ENCODE measurements at places on chromosomes 16 and 17. TPM values are rescaled to one million over a fixed set of nuclear protein-coding genes. Genes with fewer than 3 reads are reported as not detected.

Gene ARL6IP1
- 236 TPM for total RNA-seq

Gene CRLF3
- 20.7 TPM for total RNA-seq

Gene DHX58
- total RNA-seq, result 12.2 TPM

Gene SP6
- 12.7 TPM for total RNA-seq

Gene FASN
- total RNA-seq, result 126 TPM

Gene TPSD1
- total RNA-seq, result not detected

Gene GALR2
- total RNA-seq, result 0.24 TPM

Gene PIK3R6
- under 0.01 TPM for total RNA-seq

Gene SPATA22
- total RNA-seq, result 0.33 TPM

Gene AKAP10
- 30.1 TPM for total RNA-seq

Gene SCARF1
- 0.28 TPM for total RNA-seq

Gene WDR90
- 41.7 TPM for total RNA-seq

Gene NARF
- 20.3 TPM for total RNA-seq

Gene SECTM1
- 1.8 TPM for total RNA-seq

Gene PLCG2
- 6.4 TPM for total RNA-seq

Gene SLC38A8
- total RNA-seq, result not detected

Gene FSCN2
- 0.83 TPM for total RNA-seq

Gene C16orf96
- 0.08 TPM for total RNA-seq

Gene SEZ6
- not detected for total RNA-seq

Gene USP6
- total RNA-seq, result not detected

Gene TP53TG3
- total RNA-seq, result not detected

Gene PRKCA
- 15.5 TPM for total RNA-seq

All from mammary epithelial cell (primary cell).